ENCODE measurements at places on chromosomes 1 and 21.

DNA sequence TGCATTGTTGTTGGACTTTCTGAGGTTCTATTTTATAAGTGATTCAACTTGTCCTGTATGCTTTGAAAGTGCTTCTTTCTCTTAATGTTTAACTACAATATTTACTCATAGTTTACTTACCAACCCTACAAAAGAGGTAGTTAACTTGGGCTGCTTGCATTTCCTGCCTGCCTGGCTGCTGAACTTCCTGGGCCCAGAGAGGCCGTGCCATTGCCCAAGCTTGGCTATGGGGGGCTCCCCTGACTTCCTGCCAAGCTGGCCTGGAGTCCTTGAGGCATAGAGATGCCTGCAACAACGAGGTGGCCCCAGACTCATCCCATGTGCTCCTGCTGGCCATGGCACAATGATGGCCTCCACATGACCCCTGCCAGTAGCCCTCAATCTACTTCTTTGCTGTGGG lies 361.6 kb upstream of the PLD5 start:
- no peak for DNase-seq

DNA sequence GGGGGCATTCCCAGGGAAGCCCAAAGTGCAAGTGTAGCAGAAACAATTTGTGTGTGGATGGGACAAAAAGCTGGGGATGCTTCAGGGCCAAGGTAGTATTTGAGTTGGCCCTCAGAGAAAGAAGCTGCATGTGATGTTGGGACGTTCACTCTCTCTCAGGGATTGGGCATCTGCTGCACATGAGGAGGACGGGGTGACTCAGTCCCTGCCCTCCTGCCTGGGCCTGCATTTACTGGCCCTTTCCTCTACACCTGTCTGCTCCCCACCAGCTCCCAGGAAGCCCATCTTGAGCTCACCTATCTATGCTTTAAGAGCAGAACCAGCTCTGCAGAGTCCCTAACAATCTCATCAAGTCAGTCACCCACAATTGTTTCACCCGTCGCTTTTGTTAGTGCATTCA lies 23.5 kb upstream of the MPZL1 start:
- DNase-seq = no peak

GRCh38 chr1:232393010-232393409 lies 236.9 kb downstream of the SIPA1L2 start:
- DNase-seq = no peak

- no peak for DNase-seq
Measured at GRCh38 chr21:36889401-36889800, 77.1 kb downstream of the HLCS start.

DNA sequence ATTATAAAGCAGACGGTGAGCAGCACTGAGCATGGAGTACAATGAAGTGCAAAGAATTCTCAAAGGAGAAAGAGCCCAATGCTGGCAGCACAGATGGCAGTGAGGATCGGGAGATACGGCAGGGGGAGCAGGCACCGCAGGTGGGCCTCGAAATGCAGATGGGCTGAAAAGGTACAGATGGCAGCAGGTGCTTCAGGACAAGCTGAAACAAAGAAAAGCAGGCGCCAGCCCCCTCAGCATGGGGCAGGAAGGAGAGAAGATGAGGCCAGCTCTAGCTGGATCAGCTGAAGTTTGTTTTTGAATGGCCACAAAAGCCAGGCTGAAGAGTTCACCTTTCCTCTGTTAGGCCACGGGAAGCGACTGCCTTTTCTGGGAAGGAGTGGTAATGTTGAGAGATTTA lies 7.7 kb downstream of the CFAP298 start:
- no peak for DNase-seq

DNA sequence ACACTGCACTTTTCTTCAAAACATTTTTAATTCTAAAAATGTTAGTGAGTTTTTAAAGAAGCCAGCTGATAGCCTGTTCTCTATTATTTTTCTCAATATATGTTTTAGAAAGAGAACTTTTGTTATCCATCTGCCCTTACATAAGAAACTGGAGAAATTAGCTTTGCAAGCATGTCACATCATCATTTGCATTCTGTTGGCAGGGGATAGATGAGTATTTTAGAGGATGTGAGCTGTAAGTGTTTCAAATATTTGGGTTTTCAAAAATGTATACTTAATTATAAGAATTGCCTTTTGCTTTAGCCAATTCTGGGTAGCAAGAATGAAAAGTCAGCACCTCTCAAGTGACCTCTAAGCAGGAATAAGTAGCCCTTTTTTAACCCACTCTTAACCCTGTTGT lies 7.4 kb downstream of the NFIA start:
- DNase-seq = no peak

- DNase-seq = peak; percentile 15
Measured at GRCh38 chr21:41369105-41369919, 7.5 kb downstream of the MX2 start.

GRCh38 chr1:234961456-234962339 lies 166.9 kb downstream of the TOMM20 start:
- no peak for DNase-seq

GRCh38 chr1:178652506-178653490 lies 72.2 kb upstream of the RALGPS2 start:
- no peak for DNase-seq

DNA sequence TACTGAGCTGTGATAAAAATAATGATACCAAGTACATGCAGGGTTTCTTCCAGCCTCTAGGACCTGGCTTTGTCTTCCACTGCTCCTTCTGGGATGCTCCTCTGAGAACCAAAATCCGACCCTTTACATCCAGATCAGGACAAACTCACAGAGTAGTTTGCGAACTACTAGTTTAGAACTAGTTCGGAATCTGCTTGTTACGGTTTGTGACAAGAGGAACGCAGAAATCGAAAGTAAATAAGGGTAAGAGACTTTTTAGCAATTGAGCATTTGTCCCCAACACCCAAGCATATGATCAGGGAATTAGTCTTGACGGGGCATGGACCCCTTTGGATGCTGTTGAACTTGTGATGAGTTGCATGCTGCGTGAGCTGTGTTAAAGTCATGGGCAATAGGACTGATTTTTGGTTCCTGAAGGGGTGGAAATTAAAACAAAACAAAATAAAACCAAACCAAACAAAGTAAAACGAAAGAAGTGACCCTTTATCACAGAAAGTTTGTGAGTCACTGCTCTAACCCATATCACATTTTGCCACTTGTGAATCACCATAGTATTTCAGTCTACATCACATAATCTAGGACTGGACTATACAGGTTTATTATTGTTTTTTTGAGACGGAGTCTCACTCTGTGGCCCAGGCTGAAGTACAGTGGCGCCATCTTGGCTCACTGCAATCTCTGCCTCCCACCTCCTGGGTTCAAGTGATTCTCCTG lies 35.7 kb upstream of the ERRFI1 start:
- DNase-seq = no peak
